ENCODE measurements at places on chromosomes 5 and 9.

- ATAC-seq, result no peak
Observed at GRCh38 chr5:98106116-98107031, 667.1 kb upstream of the RGMB start.

GRCh38 chr5:138653502-138653901 lies 78.3 kb upstream of the HSPA9 start:
- peak; percentile 82 for ATAC-seq

GRCh38 chr9:82242285-82242963 lies 253.9 kb downstream of the SPATA31D1 start:
- no peak for ATAC-seq

DNA sequence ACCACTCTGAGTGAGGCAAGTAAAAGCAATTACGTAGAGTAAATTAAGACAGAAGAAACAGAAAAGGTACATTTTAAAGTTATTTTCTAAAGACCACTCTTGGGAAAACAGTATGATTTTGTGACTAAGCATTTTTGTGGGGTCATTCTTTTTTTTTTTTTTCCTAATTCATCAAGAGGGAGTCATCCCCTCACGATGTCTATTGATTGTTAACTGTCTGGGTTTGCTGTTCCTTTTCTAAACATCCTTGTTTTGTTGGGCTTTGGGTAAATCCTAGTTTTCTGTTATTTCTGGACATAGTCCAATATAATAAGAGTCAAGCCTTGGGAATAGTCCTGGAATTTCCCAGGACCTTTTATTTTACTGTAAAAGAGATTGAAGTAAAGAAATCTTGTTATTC lies 63.8 kb downstream of the ANKRD55 start:
- ATAC-seq, result no peak

DNA sequence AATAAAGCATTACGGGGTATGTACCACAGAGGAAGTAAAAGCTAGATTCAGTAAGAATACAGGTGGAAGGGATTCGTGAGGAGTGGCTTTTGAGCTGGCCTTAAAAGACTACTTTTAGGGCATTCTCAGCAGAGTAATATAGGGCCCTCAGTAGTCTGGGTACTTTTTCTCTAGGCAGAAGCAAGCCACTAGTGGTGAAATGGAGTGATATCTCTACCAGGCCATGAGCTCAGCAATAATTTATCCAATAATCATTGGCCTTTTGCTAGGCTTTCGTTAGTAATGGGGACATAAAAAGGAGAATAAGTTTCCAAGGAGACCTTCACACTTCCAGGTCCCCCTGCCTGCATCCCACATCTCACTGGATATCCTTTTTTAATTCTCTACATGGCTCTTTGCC lies 1.7 kb downstream of the POLR3G start:
- ATAC-seq, result no peak

Measured in SK-N-SH treated with all-trans-retinoic acid at 6 μM for 48 hours (cell line).